ENCODE measurements at places on chromosomes 2 and 18.

DNA sequence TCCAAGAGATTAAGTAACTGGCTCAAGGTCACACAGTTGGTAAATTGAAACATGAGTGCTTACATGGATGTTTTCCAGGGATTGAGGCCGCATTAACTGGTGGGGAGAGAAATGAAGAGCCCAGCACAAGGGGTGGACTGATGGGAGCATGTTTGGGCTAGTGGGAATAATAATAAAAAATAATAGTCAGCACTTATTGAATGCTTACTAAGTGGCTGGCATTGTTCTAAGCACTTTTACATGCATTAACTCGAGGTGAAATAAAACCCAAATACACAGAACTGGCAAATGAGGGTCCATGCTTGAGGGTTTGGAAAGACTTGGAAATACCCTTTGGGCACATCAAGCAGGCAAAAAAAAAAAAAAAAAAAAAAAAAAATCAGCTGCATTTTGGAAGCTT, 34.0 kb upstream of the CDK5R2 start:
- no peak for DNase-seq

DNA sequence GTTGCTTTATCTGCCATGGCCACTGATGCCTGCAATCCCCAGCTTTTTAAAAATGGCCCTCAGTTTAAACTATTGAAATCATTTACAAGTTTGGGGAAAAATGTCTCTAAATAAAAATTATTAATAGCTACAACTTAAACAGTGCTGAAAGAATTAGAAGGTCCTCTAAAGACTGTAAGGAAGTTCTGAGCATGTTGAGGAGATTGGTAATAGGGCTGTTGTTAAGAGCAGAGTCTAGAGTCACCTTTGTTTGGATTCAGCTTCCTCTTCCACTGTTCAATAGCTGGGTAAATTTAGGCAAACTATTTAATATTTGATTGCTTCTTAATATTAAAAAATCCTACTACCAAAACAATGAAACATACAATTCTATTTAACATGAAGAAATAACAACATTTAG, 1127.1 kb upstream of the DDX18 start:
- DNase-seq = no peak

DNA sequence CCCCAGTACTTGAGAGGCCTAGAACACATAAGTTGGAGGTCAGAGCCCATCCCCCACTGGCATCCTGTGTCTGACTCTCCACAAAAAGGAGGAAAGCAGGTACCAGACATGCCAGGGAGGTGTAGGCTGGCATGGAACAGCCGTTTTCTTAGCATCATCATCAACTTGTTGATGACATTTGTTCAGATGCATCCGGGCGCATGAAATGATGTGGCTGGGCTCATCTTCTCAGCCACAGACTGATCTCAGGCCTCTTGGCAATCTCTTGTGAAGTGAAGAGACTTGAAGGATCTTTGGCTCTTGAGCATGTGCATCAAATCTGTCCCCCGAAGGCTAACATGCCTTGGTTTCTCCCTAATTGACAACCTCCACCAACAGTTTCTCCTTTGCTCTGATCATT, 243.3 kb downstream of the TSN start:
- DNase-seq = no peak

- DNase-seq = no peak
Observed at GRCh38 chr2:130300258-130300969, 42.3 kb upstream of the IMP4 start.

DNA sequence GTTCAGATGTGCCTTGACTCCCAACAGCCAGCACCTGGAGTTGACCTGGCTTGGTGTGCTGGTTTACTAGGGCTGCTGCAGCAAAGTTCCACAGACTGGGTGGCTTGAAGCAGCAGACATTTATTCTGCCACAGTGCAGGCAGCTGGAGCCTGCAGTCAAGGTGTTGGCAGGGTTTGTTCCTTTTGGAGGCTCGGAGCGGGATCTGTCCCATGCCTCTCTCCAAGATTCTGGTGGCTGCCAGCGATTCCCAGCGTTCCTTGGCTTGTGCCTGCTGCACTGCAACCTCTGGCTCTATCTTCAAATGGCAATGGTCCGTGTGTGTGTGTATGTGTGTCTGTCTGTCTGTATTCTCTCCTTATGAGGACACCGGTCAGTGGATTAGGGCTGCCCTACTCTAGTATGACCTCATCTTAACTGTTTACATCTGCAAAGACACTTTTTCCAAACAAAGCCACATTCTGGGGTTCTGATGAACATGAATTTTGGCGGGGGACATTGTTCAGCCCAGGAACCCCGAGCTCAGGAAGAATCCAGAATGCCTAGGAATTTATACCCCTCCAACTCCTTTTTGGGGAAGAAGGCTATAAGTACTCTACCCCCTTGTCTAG, 44.7 kb upstream of the TMEM131 start:
- DNase-seq = no peak

GRCh38 chr18:27143580-27144287, 41.4 kb downstream of the CHST9 start:
- DNase-seq = no peak

DNA sequence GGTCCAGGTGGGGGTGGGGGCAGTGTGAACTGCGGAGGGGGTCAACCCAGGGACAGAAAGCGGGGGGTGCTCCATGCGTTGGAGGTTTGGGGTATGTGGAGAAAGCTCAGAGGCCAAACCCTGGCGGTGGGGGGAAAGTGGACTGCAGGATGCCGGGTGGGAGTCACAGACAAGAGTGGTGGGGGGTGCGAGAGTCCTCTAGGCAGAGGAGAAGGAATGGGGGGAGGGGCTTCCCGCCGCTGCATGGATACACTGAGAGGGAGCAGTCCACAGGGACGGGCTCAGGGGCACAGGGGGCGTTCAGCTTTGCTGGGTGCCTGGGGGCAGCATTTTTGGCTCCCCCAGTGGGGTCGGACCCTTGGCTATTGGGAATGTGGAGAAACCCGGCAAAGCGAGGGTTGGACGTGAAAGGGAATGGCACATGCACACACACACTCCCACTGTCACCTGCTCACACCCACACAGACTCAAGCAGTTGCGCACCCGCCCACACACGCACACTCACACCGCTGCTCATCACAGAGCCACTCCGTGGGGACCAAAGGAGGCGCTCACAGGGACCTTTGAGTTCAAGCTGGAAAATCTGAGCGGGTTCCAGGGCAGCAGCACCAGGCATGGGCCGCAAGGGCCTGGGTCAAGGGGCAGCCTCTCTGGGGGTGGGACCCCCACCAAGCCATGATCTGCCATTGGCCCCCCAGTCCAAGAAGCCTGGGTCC, 7.7 kb downstream of the GBX2 start:
- no peak for DNase-seq

GRCh38 chr2:224416656-224417360, 14.9 kb upstream of the FAM124B start:
- DNase-seq = no peak

GRCh38 chr2:58449286-58450010, 208.3 kb upstream of the FANCL start:
- DNase-seq = no peak

- DNase-seq = no peak
Observed at GRCh38 chr2:34909992-34910705, 1311.0 kb upstream of the FAM98A start.

DNA sequence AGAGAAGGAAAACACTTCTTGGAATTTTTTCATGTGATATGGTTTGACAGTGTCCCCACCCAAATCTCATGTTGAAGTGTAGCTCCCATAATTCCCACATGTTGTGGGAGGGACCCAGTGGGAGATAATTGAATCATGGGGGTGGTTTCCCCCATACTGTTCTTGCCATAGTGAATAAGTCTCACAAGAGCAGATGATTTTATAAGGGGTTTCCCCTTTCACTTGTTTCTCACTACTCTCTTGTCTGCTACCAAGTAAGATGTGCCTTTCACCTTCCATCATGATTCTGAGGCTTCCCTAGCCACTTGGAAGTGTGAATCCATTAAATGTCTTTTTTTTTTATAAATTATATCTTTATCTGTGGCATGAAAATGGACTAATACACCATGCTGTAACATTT, 250.7 kb downstream of the LPIN1 start:
- no peak for DNase-seq

- DNase-seq = no peak
Observed at GRCh38 chr2:33013684-33014110, 66.9 kb downstream of the LTBP1 start.

- no peak for DNase-seq
Observed at GRCh38 chr2:146077156-146077555, 1557.2 kb upstream of the ZEB2 start.

DNA sequence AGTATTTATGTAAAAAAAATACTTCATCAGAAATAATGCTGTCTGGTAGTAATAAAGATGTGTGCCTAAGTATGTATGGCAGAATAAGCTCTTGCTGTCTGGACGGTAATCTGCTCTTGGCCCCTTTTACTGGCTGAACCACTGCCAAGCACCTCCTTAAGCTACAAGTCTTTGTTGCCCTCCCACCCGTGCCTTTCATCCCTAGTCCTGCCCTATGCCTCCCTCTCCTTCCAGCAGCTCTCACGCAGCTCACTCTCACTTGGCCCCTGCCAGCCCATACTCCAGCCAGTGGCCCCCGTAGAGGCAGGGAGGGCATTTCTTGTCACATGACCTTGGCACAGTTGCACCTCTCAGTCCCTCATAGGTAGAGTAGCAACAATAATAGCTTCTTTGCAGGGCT, 54.5 kb upstream of the NPAS2 start:
- no peak for DNase-seq

- no peak for DNase-seq
Observed at GRCh38 chr2:163708265-163708664, 27.5 kb downstream of the FIGN start.

GRCh38 chr2:43292851-43293743, 66.7 kb upstream of the ZFP36L2 start:
- no peak for DNase-seq

DNA sequence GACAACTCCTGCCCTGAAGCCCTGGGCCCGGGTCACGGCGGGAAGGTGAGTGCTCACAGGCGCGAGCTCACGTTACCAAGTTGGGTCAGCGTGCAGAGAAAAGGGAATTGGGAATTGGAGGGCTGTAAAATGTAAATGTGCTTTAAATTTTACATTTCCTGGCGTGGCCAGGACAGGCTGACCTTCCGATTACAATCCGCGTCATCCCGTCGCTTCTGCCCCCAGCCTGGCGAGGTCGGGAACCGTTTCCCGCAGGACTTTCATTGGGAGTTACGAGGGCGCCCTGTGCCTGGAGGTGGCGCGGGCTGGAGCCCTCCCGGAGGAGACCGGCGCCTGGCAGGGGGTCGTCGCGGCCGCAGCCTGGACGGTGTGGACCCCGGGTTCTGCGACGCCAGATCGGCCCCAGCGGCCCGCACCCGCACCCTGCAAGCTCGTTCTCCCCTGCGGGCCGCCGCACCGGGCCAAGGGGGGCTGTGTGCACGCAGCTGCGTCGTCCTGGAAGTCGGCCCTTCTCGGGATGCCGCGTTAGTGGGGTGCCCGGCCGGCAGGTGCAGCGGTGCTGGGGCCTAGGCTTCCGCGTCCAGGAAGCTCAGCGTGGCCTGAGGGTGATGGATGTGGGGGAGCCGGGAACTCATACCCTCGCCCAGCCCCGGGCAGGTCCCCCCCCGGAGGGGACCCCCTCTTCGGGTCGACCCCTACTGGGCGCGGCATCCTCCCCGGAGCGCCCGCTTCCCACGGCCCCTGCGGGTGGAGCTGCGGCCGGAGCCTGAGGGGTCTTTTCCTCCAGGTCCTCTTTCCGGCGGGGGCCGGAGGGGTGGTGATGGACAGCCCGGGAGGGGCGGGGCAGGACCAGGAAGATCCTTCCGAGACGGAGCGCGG, 63.9 kb downstream of the LRRFIP1 start:
- DNase-seq = no peak

DNA sequence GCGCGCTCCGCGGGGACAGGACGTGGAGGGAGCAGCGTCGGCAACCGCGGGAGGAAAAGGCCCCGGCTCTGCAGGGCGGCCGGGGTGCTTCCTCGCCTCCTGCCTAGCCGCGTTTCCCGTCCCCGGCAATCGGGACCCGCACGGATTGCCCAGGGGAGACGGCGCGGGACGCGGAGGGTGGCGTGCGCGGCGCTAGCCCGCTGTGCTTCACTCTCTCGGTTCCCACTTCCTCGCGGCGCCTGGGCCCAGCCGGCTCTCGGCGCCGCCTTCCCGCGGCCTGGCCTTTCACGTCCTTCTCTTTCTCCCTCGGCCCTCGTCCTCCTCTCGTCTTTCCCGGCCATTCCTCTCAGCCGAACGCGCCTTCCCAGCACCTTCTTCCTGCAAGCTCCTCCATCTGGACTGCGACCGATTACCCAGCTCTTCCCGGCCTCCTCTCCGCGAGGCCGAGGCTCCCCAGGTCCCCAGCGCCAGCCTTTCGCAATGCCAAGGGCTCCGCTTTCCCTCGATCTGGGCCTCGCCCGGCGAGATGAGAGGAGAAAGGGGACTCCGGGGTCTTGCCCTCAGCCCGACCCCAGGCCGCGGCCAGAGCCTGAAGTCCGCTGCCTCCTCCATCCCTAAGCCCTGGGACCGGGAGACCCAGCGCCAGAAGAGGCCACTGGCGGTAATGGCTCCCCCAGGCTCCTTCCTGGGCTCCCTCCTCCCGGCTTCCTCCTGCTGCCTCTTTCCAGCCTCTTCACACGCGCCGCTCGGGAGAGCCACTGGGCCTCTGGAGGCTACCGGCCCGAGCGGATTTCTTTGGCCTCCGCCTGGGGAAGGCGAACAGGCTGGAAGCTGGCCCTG, 34.3 kb upstream of the ATP6V1B1 start:
- peak; percentile 10 for DNase-seq

DNA sequence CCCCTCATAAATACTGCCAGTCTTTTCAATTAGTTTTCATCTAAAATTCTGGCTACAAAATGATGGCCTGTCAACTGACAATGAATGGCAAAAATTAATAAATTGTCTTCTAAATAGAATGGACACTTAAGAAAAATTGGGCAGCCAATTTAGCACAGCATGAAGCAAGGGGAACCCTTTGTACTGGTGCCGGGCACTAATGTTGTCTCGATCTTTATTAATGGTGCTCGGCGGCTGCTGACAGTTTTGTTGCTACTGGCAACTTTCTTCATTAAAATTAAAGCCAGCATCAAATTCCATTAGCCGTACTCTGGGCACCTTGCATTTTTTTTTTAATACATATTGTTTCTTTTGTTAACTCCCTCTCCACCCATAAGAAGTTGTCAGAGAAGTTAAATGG, 309.3 kb downstream of the GBX2 start:
- DNase-seq = no peak

- no peak for DNase-seq
Observed at GRCh38 chr2:60857056-60857455, 24.3 kb upstream of the REL start.

- DNase-seq = no peak
Observed at GRCh38 chr2:37052600-37053332, 31.4 kb downstream of the HEATR5B start.

DNA sequence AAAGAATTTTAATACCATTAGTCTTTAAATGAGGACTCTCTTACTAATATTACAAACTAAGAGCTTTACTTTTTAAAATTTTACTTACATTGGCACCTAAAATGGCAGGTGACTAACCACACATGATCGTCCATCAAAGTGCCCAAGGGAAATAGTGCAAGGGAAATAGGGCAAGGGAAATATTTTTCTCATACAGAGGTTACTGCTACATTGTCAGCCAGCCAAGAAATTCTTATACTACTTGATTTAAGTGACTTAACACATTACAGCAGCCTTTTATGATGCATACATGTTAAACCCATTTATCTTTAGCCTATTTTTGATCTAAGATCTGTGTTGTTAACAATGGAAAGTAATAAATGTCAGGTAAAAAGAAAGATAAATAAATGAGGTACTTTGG, 587.2 kb upstream of the PKDCC start:
- no peak for DNase-seq
